Lung (tissue), 17 donors: ENCODE measurements at places on chromosomes 2 and 18. TPM values are rescaled to one million over a fixed set of nuclear protein-coding genes. Genes with fewer than 3 reads are reported as not detected.
A peak's percentile ranks its signal among the peaks of the same experiment; 100 is the strongest.

DNA sequence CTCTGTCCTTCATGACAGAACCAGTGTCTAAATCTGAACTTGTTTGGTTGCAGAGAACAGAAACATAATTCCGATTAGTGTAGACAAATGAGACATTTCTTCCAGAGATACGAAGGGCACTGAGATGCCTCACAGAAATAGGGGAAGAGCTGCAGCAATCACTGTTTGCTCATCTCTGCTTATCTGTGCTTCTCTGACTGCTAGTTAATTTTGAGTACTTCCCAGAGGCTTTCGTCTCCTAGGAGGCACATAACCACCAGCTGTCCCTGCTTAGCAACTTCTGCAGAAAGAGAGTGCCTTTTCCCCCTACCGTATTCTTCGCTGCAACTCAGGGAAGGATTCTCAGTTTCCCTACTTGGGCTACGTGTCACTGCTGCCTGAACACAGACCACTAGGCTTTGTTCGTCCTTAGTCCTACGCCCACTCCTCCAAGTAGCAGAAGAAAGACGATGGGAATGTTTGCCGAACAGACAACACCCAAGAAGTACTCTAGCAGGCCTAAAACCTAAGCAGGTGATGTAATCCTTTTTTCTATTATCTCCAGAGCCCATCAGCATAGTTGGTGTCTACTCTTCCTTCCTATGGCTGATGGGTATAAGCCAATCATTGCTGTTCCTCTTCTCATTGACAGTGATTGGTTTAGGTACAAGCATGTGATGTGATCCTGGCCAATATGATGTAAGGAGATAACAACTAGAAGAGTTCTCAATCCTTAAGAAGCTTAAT lies 63.6 kb downstream of the TNP1 start:
- no peak for DNase-seq

- DNase-seq = no peak
These were observed 2.7 kb downstream of the VSNL1 start for GRCh38 chr2:17543131-17543660.

GRCh38 chr18:31401156-31402025 lies 24.8 kb downstream of the DSG4 start:
- DNase-seq = peak; percentile 10

DNA sequence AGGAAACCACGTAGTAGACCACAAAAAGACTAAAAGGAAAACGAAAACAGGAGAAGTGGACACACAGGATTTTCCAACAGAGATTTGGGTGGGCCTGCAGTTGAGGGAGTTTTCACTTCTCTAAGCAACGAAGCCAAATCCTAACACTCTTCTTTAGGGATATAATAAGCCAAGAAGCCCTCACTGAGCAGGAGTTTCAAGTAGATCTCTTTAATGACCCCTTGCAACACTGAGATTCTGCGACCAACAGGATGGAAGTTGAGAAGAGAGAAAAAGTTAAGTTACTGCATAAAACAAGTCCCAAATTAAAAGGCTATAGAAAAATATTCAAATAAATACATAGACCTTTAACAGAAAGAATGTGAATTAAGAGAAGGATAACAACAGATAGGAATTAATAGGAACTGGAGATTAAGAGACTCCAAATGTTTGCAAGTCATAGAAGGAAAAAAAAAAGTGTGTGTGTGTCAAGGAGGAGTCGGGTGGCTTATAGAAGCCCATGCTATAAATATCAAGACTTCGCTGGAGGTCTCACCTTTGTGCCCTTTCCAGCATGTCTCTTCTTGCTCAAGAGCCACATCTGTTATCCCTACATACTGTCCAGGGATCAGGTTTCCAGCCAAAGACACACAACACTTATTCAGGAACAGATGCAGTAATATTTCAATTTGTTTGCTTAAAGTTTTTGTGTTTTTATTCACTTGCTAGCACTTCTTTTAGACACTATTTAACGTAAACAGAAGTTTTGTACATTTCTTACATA lies 69.4 kb upstream of the ARHGAP28 start:
- DNase-seq = peak; percentile 86

DNA sequence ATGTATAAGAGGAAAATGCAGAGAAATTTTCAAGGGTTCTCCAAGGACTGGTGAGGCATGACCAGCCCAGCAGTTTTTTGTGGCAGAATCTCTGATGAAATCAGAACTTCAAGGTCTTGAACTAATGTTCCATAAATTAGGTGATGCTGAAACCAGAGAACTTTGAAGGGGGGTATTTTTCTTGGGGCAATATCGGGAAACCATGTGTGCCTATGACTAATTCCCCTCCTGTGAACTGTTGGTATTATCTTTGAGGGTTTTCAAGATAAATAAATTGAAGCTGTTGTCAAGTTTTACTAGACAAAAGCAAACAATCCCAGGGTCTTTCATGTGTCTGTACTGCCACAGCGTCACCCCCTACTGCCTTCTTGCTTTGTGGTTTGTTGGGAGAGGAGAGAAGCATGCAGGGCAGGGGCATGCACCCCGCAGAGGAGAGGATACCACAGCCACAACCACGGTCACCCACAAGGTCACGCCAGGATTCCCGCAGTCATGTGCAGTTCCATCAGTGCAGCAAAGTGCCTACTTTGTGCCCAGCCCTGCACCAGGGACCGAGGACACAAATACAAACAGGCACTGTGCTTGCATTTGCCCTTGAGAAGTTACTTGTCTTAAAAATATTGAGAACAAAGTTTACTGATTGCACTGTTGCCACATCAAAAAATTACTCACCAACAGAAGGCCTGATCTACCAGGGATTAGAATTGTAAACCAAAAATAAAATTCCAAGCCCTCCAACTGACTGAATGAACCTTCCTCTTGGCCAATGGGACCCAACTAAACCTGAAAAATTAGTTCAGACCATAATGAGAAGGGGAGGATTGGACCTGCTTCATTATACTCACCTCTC lies 413.3 kb upstream of the TRIB2 start:
- no peak for DNase-seq

Gene KIF1A
- polyA plus RNA-seq = 0.22 TPM

DNA sequence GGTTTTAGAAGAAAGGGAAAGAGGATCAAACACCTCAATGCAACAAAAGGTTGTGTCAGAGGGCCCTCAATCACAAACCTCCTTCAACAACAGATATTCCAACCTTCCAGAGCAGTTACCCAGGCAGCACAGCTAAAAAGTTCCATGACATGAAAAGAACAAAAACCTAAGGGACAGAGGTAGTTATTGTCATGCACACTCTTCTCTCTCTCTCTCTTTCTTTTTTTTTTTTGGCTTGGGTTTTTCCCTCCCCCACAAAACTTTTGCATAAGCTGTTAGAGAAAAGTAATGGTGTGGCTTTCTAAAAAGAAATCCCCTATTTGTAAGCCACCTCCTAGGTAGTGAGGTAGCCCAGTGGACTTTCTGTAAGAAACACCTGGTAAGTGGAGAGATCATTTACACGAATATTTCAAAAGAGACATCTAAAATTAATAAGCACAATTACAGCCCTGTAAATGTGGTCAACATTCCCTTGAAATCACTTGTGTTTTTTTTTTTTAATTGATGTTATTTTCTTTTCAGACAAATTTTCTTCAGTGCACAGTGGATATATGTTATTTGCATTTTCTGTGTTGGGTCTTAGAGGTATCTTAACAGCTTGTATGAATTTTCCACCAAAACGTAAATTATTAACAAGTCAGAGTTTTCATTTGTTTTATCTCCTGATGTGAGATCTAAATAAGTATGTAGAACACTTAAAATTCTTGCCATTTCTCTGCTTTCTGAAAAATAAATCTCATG lies 48.4 kb downstream of the ZEB2 start:
- DNase-seq = no peak

- DNase-seq = no peak
These were observed 169.3 kb downstream of the PMAIP1 start for GRCh38 chr18:60069145-60069544.

Gene SOWAHC
- polyA plus RNA-seq = 5.2 TPM

DNA sequence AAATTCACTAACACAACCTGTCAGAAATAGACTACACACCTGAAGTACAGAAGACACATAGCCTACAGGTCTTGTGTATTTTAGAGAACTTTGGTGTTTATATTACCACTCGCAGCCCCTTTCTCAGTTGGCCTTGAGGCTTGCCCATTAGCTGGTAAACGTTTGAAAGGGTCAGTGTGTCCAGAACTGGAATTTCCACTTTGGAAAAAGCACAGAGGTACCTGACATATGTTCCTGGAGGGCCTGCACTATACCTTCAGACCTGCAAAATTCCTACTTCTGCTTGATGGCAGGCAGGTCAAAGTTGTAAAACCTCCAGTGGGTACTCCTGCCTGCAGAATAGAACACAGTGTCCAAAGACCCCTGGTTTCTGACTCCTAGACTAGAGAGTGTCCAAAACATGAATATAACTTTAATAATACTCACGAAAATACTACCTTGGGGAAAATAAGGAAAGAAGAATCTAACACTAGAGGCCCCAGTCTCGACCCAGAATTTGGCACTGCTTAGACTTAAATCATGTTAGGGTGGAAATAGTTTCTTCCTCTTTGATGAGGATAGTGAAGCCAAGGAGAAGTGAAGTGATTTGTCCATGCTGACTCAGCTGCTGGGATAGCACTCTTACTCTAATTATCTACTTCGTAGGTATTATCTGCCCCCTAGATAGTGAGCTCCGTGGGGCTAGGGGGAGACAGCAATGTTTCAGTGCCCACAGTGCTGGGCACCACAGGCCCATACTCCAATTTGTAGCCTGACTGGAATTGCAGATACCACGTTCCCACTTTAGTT lies 2.8 kb downstream of the KCTD1 start:
- DNase-seq = no peak

DNA sequence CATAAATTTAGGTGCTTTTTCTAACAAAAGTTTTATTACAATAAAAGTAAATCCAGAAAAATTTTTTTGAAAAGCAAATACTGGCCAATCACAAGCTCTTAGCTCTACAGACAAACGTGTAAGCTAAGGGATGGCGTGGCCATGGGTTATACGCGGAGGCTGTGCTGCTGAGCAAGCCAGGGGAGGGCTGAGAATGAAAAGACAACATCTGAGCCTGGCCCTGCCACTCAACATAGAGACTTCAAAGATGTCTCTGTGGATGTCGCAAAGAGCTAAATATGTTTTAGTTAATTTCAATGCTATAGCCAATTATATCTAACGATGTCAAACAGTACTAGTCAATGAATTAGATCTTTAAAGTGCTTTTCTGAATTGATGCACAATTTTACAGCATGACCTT lies 33.3 kb upstream of the NT5DC4 start:
- DNase-seq = no peak

DNA sequence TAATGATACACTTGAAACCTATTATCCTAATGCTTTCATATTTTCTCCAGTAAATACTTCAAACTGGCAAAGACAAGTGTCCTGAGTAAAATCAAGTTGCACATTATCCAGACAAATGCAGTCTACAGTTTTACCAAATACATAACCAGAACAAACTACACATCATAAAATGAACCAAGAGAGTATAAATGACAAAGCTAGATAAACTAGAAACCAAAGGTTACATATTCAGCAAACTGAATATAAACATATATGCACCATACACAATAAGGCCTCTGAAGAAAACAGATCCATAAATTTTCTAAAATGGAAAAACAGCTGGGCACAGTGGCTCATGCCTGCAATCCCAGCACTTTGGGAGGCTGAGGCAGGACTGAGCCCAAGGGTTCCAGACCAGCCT lies 47.0 kb downstream of the HYCC2 start:
- DNase-seq = no peak

GRCh38 chr2:173053043-173053699 lies 22.5 kb upstream of the MAP3K20 start:
- DNase-seq = no peak

Gene ACAA2
- 49.0 TPM for polyA plus RNA-seq

DNA sequence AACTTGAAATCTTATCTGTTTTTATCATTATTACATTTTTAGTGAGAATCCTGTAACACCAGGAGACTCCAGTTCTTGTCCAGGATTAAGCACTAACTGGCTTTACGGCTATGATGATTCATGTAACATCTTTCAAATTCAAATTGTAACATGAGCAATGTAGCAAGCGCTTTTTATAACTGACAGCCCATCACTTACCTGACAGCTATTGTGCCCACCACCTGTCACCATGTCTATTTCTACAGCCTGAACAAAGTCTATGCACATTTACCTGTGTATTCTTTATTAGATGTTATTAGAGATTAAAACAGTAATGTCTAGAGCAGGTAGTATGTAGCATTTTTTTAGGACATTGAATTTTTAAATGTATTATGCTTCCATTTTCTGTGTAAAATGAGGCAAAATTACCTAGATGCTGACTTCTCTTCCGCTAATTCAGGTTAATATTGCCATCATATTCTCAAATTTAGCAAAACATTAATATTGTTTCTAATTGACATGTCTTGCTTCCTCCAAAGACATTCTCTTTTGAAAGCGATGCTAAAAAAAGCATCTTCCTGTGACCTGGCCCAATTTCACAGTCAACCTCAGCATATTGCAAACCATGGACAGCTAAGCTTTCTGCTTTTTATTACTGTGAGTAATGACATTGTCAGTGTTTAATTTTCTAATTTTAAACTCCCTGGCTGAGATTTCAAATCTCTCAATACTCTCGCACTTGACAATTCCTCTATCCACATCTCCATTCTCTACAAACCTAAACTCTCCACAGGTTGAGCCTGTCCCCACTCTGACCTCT lies 37.8 kb downstream of the RIT2 start:
- DNase-seq = no peak
